ENCODE measurements at places on chromosomes 3 and 15.
A peak's percentile ranks its signal among the peaks of the same experiment; 100 is the strongest.

DNA sequence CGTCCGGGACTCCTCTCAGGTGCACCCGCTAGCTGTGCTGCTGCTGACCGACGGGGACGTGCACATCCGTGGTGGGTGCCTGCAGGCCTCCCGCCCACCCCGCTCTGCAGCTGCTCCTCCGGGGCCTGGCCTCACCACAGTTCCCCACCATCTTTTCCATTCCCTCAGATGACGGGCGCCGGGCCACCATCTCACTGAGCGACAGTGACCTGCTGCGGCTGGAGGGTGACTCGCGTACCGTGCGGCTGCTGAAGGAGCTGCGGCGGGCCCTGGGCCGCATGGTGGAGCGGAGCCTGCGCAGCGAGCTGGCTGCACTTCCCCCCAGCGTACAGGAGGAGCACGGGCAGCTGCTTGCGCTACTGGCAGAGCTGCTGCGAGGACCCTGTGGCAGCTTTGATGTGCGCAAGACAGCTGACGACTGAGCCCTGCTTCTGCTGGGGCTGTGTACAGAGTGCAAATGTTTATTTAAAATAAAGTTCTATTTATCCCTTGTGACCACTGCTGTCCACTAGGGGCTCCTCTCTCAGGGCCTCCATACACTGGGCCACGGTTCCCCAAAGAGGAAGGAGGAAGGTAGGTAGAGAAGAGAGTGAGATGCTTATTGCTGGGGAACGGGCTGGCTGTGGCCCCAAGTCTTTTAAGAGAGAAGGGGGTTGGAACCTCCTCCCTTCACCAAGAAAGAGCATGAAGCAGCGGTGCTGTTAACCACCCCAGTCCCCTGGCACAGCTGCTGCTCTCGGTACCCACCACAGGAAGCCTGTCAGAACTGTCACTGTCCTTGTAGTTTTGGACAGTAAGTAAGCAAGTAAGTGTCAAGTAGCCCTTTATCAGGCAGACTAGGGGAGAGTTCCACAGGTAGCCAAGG is 47.0 kb downstream of the DHX30 start:
- no peak for DNase-seq

GRCh38 chr3:48026951-48027908 is 11.0 kb upstream of the MAP4 start:
- DNase-seq: no peak

GRCh38 chr3:119257654-119258410 is 17.2 kb upstream of the B4GALT4 start:
- DNase-seq: no peak

GRCh38 chr3:168121184-168122017 is 25.7 kb upstream of the GOLIM4 start:
- DNase-seq: no peak

GRCh38 chr3:14925729-14926591 is 21.4 kb upstream of the NR2C2 start:
- peak; percentile 44 for DNase-seq

DNA sequence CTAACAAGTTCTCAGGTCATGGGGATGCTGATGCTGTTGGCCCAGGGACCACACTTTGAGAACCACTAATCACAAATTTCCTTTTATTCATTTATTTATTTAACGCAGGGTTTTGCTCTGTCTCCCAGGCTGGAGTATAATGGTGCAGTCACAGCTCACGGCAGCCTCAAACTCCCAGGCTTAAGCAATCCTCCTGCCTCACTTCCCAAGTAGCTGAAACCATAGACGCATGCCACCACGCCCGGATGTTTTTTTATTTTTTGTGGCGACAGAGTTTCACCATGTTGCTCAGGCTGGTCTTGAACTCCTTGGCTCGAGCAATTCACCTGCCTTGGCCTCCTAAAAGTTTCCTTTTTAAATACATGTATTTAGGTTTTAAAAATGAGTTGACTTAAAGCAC is 20.7 kb upstream of the ISLR2 start:
- DNase-seq: no peak

- DNase-seq: no peak
Observed at GRCh38 chr3:42652611-42653302, 740 bp upstream of the ZBTB47 start.

DNA sequence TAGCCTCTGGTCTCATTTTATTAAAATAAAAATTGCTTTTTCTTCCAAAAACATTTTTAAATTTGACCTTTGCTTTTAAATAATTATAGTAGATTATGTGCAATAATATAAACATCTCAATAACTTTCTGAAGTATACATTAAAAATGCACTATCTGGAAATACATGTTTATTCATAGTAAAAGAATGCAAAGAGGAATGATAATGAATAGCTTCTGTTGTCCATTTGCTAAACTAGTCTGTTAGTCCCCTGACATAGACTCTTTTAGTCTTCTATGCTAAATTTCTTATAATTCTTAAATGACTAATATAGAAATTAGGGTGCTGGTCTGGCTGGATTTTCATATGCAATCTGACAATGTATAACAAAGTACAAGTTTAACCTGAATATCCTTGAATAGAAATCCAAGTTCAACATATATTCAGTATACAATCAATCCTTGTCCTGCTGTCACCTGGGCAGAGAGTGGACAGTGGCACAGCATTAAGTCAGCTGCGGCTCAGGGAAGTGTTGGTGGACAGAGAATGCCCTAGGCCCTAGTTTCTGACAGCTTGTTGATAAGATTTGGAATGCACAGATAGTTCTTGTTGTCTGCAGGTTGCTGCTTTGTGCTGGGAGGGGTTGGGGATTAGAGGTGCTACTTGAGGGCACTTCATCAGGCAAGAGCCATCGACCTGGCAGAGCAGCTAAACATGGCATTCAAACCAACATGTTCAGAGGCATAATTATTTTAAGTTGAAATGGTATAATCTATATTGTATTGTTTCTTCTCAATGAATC is 161.7 kb downstream of the MBNL1 start:
- DNase-seq: no peak

DNA sequence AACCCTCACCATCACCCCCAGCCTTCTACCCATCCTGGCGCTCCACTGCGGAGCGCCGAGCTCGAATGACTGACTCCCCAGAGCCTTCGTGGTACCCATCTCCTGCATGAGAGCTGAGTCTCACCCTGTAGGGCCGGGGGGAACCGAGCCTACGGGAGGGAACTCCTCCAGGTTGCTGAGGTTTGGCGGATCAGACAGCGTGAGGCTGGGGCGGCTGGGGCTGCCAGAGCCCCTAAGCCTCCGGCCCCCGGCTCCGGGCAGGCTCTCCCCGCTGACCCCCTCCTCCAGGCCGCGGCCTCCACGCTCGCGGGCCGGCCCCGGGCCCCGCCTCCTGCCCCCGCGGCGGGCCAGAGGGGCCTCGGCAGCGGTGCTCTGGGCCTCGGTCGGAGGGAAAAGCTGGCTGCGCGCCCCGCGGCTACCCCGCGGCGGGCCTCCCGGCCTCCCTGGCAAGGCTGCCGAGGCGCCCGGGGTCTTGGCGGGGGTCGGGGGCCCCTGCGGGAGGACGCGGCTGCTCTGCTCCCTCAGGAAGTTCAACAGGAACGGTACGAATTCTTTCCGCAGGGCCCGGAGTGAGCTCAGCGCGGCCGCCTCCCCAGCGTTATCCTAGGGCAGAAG is 643 bp downstream of the CDAN1 start:
- no peak for DNase-seq

- DNase-seq: no peak
Observed at GRCh38 chr3:87077355-87077754, 86.4 kb upstream of the VGLL3 start.

GRCh38 chr3:97932387-97932801 is 39.8 kb downstream of the RIOX2 start:
- DNase-seq: no peak

DNA sequence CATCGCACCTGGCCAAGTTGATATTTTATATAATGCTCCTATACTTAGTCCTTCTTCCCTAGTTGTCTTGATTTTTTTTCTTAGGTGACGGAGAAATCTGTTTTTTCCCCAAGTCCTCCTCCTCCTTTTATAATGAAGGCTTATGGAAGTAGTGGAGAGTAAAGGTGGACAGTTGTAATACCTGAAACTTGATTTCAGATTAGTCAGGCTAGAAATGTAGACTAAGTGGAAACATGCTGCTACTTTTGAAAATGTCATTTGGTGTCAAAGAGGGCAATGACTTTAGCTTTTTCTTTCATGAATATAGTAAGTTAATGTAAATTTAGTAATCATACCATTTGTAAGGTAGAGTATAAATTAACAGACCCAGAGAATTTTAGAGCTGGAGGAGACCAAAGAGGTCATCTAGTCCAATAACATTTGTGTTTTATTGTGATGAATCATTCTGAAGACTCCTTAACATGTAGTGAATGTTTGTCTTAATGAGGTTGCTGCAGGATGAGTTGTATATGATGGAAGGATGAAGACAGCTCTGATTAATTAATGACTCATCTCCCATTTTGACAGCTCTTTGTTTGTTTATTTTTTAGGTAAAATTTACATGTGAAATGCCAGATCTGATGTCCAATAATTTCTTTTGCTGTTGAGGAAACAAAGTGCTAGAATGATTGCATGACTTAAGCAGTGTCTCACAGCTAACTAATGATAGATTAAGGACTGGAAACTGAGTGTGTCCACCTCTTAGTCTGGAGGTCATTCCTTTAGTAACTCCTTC is 8.7 kb downstream of the CTDSPL2 start:
- DNase-seq: no peak

GRCh38 chr3:124886168-124887056 is 753 bp downstream of the ITGB5 start:
- no peak for DNase-seq

GRCh38 chr3:104198131-104198530 is 1168.6 kb upstream of the ALCAM start:
- no peak for DNase-seq

DNA sequence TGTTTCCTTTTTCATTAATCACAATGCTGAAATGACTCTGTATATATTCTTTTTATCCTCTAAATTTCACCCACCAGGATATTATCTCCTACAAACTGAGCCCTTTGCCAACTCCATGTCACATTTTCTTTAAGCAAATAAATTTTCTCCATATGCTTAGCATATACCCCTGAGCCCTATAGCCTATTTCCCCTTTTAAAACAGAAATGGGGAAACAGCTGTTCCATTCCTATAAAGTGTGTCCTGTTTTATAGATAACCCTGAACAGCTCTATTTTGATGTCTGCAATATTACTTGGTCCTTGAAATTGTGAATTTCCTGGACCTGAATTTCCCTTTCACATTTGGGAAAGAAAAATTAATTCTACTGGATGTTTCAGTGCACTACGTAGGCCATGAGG is 15.6 kb upstream of the FILIP1L start:
- DNase-seq: no peak

Data from SHP77 treated with DMSO at 0.1 percent for 48 hours (cell line).